ENCODE measurements at places on chromosomes 2 and 18. TPM values are rescaled to one million over a fixed set of nuclear protein-coding genes. Genes with fewer than 3 reads are reported as not detected.

- no peak for DNase-seq
These were observed 2.5 kb downstream of the ADD2 start for GRCh38 chr2:70765507-70765906.

The UGT1A10 gene
- total RNA-seq, result 0.45 TPM

DNA sequence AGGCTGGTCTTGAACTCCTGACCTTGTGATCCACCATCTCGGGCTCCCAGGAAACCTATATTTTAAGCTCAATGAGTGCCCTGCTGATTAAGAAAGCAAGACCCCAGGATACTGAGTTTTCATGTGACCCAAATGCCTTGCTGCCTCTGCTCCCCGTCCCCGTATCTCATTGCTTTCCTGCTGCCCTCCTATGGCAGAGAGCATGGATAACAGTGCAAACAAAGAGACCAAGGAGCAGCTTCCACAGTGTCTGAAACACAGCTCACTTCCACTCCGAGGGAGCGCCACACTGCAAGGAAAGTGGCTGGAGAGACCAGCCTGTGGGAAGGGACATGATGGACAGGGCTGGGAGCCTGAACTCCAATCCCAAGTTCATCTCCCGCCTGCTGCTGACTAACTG is 246.8 kb downstream of the TMEM182 start:
- DNase-seq, result no peak

- DNase-seq, result no peak
These were observed 20.1 kb upstream of the SELENOI start for GRCh38 chr2:26325851-26326250.

- DNase-seq, result no peak
These were observed 301.6 kb upstream of the GULP1 start for GRCh38 chr2:187989925-187990623.

- DNase-seq, result no peak
These were observed 15.8 kb downstream of the SLC8A1 start for GRCh38 chr2:40436093-40436475.

The LIMS2 gene
- 31.0 TPM for total RNA-seq

The MC5R gene
- not detected for total RNA-seq

DNA sequence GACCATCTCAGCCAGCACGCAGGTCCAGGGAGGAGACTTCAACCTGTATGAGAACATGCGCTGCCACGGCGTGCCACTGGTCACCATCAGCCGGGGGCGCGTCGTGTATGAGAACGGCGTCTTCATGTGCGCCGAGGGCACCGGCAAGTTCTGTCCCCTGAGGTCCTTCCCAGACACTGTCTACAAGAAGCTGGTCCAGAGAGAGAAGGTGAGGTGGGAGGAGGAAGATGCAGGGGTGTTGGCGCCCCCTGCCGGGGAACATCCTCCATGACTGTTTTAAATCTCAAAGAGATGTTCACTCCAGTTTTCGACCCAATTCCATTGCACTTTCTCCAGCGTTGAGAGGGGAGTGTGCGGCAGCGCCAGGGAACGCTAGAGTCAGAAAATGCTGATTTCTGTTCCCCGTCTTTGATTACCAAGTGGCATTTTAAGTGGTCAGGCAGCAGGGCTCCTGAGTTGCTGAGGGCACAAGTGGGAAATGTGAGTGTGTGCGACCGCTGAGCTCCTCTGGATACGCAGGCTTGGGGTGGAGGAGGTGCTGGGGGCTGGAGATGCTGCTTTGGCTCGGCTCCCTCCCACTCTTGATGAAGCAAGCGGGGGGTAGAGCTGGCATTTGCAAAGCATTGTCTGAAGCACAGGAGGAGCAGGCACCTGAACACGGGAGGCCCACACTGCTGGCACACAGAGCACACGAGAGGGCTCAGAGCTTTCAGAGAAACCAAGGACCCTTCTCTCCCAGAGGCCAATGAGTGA is 27.7 kb upstream of the MAPRE3 start:
- peak; percentile 65 for DNase-seq

DNA sequence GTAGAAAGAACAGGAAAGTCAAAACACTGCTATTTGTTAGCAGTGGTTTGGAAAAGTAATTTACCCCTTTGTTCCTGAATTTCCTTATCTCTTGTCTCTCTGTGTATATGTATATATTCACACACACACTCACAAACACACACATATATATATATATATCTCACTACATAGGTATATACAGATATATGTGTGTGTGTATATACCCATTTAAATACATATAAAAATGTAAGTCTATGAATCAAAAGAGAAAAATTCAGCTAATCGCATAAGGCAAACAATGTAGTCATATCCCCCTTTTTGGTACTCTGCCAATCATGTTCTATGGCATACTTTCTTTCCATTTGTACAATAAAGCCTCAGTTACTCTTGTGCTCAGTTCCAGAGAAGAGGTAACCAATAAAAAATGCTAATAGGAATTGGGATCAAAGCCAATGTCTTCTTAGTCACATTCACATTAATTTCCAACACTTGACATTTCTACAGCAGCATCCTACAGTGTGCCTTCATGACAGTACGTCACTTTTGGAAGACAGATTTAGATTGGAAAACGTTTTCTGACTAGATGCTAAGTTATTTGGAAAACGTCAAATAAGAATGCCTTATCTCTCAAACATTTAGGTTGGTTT is 94.6 kb downstream of the MC4R start:
- no peak for DNase-seq

- no peak for DNase-seq
These were observed 131.9 kb upstream of the ZNF516 start for GRCh38 chr18:76626991-76627390.

DNA sequence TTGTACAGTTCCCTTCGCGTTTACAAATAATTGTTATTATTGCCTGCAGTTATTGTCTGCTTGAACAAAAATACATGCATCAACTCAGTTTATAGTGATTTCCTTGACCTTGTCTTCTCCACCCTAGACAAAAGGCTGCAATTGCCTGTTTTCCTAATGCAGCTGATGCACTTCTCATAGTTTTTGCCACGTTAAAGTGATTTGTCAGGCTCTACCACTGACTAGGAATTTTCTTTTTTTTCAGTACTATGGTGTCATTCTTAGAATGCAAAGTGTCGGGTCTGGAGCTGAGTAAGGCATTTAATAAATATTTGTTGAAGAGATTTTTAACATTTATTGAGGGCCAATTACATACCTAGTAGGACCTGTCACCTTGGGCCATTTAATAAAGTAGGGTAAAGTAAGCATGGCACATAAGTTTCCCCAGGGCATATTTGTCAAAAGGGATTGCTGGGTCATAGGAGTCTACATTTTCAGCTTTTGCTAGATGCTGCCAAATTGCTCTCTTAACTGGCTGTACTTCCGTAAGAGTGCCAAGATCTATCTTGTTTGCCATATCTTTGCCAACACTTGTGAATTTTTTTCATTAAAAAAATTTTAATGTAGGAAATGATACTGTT is 24.1 kb downstream of the ACSL3 start:
- DNase-seq, result no peak

DNA sequence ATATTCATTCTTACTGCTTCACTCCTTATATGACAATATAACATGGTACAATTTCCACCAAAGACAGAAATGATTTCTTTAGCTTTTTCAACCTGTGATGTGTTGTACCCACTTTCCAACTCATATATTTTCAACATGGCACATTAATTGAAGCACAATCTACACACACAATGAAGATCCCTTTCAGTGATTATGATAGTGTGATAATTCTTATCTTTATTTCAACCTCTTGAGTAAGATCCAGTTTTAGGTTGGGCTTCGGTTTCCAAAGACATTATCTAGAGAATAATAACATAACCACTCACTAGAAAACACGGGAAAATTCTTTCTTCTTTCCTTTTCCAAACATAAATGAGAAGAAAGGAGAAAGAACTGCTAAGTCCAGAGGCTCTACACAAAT is 3.4 kb upstream of the DSG3 start:
- no peak for DNase-seq

DNA sequence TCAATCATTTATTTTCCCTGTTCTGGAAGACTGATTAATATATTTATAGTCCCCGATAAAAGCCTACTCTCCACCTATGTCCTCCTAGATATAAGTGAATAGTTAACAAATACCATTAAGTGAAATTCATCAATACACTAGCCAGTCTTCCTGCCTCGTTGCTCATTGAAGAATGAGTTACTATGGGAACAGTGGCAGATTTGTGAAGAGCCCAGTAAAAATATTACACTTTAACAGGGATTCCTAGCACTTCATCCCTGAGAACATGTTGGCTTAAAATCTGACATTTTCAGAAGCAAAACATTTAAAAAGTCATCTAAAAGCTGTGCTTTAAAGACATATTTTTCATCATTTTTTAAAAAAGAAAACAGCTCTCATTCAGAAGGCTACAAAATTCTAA is 848.7 kb upstream of the NXPH2 start:
- no peak for DNase-seq

DNA sequence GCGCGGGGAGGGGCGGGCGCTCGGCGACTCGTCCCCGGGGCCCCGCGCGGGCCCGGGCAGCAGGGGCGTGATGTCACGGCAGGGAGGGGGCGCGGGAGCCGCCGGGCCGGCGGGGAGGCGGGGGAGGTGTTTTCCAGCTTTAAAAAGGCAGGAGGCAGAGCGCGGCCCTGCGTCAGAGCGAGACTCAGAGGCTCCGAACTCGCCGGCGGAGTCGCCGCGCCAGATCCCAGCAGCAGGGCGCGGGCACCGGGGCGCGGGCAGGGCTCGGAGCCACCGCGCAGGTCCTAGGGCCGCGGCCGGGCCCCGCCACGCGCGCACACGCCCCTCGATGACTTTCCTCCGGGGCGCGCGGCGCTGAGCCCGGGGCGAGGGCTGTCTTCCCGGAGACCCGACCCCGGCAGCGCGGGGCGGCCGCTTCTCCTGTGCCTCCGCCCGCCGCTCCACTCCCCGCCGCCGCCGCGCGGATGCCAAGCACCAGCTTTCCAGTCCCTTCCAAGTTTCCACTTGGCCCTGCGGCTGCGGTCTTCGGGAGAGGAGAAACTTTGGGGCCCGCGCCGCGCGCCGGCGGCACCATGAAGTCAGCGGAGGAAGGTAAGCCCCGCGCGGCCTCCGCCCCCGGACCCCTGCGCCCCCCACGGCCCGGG is at the start of gene NFATC1:
Gene NFATC1, plus strand, starts transcription at position 170 of the 644 bp plus-strand sequence. Its CDS starts 295 bp downstream, at position 465.
- DNase-seq, result no peak

The RBM43 gene
- 3.4 TPM for total RNA-seq

- no peak for DNase-seq
These were observed 639.8 kb downstream of the TMEM182 start for GRCh38 chr2:103401621-103402020.

DNA sequence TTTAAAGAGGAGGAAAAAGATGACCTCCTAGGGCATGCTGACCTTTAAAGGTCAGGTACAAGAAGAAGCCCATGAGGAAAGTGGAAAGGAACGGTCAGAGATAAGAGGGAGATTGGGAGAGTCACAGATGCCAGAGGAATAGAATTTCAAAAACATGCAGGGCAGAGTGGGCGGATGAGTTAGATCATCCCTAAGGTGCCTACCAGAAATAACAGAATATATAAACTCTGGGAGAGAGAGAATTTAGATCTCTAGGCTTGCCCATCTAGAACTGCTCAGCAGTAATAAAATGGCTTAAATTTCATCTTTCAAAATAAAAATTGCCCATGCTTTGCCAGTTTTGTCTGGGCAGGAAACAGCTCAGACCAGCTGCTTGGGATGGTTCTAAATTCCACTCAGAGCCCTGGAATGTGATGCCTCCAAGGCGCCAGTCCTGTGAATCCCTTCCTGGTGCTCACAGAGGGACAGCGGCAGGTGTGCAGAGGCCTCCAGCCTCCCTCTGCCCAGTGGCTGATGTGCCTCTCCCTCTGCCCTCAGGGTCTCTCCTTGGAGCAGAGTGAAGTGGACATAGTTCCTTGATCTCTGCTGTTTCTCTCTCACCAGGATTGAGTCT is 130.9 kb downstream of the ANTXR1 start:
- no peak for DNase-seq

- DNase-seq, result no peak
These were observed 222.4 kb downstream of the WDR7 start for GRCh38 chr18:56873441-56874140.

- DNase-seq, result peak; percentile 8
These were observed 136.9 kb downstream of the CYP26B1 start for GRCh38 chr2:72010647-72011369.

The CTDSP1 gene
- total RNA-seq, result 105 TPM

- DNase-seq, result no peak
These were observed 670.3 kb upstream of the HS6ST1 start for GRCh38 chr2:128988967-128989366.

DNA sequence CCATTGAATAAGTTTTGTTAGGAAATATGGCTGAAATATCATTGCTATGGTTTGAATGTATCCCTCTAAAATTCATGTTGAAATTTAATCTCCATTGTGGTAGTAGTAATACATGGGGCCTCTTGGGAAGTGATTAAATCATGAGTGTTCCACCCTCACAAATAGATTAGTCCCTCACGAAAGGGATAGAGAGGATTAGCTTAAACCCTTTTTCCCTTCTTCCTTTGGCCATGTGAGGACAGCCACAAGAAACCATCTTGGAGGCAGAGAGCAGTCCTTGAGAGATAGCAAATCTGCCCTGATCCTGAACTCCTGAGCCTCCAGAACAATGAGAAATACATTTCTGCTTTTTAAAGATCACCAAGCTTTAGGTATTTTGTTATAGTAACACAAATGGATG is 274.2 kb downstream of the CDH19 start:
- no peak for DNase-seq

The CLHC1 gene
- total RNA-seq, result 3.5 TPM

GRCh38 chr2:113240150-113240914 is 38.4 kb downstream of the PAX8 start:
- peak; percentile 86 for DNase-seq

The VAPA gene
- 72.4 TPM for total RNA-seq

- peak; percentile 27 for DNase-seq
These were observed 323.6 kb upstream of the HS6ST1 start for GRCh38 chr2:128642316-128642715.

DNA sequence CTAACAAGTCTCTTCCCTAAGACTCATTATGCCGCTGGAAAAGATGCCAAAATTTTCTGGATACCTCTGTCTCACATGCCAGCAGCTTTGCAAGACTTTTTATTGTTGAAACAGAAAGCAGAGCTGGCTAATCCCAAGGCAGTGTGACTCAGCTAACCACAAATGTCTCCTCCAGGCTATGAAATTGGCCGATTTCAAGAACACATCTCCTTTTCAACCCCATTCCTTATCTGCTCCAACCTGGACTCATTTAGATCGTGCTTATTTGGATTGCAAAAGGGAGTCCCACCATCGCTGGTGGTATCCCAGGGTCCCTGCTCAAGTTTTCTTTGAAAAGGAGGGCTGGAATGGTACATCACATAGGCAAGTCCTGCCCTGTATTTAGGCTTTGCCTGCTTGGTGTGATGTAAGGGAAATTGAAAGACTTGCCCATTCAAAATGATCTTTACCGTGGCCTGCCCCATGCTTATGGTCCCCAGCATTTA is 26.3 kb downstream of the DHRS9 start:
- DNase-seq, result no peak

- DNase-seq, result no peak
These were observed 114.4 kb downstream of the BMPR2 start for GRCh38 chr2:202490479-202490878.

All from left lobe of liver (tissue), 2 donors.